ENCODE measurements at places on chromosomes 2 and 18.
A peak's percentile ranks its signal among the peaks of the same experiment; 100 is the strongest.

- DNase-seq, result no peak
These were observed 111.3 kb downstream of the WDSUB1 start for GRCh38 chr2:159175182-159175581.

- DNase-seq, result no peak
These were observed 10.5 kb upstream of the PRELID3A start for GRCh38 chr18:12397254-12397653.

DNA sequence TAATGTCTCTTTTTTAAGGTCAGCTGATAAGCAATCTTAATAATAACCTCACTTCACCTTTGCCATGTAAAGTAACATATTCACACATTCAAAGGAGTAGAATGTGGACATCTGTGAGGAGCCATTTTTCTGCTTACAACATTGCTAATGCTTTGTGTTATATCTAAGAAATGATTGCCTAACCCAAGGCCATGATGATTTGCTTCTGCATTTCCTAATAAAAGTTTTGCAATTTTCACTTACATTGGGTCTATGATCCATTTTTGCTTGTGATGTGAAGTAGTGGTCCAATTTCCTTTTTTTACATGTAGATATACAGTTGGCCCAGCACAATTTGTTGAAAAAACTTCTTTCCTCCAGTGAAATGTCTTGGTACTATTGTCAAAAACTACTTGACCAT lies 22.0 kb downstream of the RELCH start:
- no peak for DNase-seq

- DNase-seq, result no peak
These were observed 276 bp downstream of the NFE2L2 start for GRCh38 chr2:177264209-177264692.

- DNase-seq, result peak; percentile 70
These were observed 142.8 kb downstream of the NDUFA10 start for GRCh38 chr2:239882331-239882732.

DNA sequence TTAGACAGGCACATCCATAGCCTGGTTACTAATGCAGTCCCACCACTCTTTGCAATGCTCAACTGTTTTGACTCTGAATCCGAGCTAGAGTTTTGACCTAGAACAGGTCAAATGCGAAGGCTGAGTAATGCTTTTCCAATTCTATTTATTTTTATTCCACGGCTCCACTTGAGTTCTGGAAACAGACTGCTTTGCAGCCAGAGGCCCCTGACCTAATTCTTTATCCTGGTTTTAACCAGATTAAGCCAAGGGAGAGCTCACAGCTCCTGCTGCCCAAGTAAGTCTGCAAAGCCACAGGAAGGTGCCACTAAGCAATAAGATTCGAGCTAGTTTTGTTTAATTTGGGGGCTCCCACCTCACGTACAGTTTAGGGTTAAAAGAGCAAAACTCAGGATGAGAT lies 51.4 kb downstream of the MREG start:
- DNase-seq, result no peak

DNA sequence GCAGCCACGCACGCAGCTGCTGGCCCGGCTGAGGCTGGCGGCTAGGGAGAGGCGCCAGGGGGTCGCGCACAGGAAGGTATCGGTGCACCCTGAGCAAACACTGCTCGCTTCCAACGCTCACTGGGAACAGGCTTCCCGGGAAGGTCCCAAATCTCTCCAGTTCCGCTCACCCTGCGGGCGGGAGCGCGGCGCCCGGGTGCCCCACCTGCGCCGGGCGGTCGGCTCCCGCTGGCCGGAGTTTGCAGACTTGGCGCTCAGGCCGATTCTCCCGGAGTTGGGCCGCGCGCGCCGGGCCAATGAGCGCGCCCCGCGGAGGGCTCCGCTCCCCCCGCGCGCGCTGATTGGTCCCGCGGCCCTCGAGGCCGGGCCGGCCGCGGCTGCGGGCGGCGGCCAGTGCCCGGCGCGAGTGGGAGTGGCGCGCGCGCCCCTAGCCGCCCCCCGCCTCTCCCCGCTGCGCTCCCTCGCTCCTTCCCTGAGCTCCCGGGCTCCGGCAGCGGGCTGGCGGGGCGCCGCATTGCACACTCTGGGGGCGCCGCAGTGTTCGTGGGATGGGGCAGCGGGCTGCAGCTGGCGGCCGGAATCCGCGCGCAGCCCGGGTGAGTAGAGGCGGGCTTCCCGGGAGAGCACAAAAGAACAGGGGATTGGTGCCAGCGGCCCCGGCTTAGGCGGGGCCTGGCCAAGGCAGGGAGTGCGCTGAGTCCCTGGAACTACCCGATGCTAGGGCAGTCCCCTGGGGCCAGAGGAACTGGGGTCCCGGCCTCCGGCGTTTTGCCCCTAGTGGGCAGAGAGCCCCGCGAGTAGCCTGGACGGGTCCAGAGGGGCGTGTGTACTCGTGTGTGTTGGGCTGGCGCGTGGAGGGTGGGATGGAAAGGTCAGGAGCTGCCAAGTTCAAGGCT lies at the start of gene LYPD6:
Gene LYPD6, plus strand, starts transcription at position 461 of the 896 bp plus-strand sequence. CDS start 107,122 bp downstream, outside the sequence.
- DNase-seq, result no peak

- DNase-seq, result no peak
These were observed 158.6 kb downstream of the PIK3C3 start for GRCh38 chr18:42113529-42114191.

Data from activated T-cell treated with anti-CD3 and anti-CD28 coated beads, Interleukin-2, amount 50 U/mL, for 24 hours (primary cell).